ENCODE measurements at places on chromosomes 12 and 14. TPM values are rescaled to one million over a fixed set of nuclear protein-coding genes. Genes with fewer than 3 reads are reported as not detected.

ACSS3 gene
- 22.3 TPM for total RNA-seq

WNT5B gene
- 14.7 TPM for total RNA-seq

MYBPC1 gene
- not detected for total RNA-seq

FAM90A1 gene
- total RNA-seq = under 0.01 TPM

RAD9B gene
- 0.46 TPM for total RNA-seq

KLRC4 gene
- not detected for total RNA-seq

Data from smooth muscle cell of bladder (primary cell).